ENCODE measurements at places on chromosomes 3 and 15.
A peak's percentile ranks its signal among the peaks of the same experiment; 100 is the strongest.

- DNase-seq, result no peak
Measured at GRCh38 chr15:25691544-25692430, 171.3 kb downstream of the ATP10A start.

- peak; percentile 17 for DNase-seq
Measured at GRCh38 chr15:26628879-26629529, 143.9 kb downstream of the GABRB3 start.

DNA sequence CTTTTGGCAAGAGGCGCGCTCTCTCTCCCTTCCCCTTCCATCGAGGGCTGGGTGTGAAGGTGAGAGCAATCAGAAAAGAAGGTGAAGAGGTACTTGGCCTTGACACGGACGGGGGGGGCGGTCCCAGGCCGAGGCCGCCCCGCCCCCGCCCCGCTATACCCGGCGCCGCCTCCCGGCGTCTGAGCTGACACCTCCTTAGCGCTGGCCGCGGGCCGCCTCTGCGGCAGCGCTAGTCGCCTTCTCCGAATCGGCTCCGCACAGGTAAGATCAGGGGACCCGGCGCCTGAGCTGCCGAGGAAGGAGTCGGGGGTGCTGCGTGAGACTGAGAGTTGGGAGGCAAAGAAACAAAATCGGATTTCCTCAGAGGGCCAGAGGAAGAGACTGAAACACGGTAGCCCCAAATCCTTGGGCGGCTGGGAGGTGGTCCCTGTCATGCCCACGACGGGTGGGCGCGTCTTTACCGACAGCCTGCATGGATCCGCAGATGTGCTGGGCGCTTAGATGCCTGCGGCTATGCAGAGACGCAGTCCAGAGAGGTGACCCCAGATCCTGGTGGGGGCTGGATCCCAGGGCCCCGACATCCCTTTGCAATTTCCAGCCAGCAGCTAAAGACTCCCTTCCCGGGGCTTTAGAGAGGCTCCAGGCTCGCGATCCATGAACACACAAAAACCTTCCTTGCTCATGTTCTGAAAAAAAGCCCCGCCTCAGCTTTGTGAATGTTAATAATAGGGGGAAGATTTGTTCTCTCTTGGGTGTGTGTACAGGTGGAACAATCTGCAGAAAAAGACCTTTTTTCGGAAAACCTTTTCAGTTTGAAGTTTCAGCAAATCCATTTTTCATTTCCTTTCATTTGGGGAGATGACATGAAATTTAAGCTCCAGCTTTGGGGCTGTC is at the start of gene ENTPD3:
ENTPD3 (plus strand) TSS at position 184 of the 894 bp plus-strand sequence. CDS start 874 bp downstream, outside the sequence.
- DNase-seq, result peak; percentile 23

- DNase-seq, result no peak
Measured at GRCh38 chr15:41577863-41578735, 19.1 kb downstream of the TYRO3 start.

- peak; percentile 66 for DNase-seq
Measured at GRCh38 chr15:68256675-68257450, 20.7 kb upstream of the FEM1B start.

GRCh38 chr15:77282333-77282732 is 137.6 kb downstream of the PEAK1 start:
- no peak for DNase-seq

- DNase-seq, result no peak
Measured at GRCh38 chr3:113186566-113186965, 24.8 kb upstream of the BOC start.

DNA sequence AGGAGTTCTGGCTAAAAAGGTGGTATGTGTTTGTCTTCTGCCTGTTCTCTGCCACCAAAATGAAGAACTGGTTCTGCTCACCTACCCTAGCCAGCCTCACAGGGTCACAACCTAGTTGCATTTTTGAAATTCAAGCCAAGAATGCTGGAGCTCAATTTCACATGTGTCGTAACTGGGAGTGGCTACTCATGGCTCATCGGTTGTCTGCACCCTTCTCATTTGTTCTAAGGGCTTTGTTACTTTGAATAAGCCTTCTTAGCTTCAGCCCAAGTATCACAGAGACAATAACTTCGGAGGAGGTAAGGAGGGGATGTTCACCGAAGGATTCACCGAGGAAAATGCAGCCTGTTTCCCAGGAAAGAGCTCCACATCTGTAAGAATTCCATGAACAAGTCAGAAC is 134.3 kb upstream of the RARB start:
- no peak for DNase-seq

- no peak for DNase-seq
Measured at GRCh38 chr3:2873986-2874385, 236.2 kb downstream of the IL5RA start.

DNA sequence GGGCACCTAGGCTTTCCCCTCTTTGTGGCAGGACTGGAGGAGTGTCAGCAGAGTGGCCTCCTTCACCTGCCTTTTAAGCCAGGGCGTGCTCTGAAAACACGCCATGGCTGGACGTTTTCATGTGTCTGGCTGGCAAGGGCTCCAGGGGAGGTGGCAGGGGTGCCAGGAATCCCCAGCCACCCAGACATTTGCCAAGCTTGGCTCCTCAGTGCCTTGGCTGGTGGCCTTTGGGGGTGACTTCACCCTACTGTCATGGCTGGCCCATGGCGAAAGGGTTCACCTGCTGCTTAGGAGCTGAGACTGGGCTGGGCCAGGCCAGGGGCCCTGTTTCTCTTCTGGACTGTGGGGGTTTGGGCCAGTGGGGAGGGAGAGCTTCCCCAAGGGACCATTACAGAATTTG is 17.6 kb downstream of the KLF13 start:
- DNase-seq, result no peak

DNA sequence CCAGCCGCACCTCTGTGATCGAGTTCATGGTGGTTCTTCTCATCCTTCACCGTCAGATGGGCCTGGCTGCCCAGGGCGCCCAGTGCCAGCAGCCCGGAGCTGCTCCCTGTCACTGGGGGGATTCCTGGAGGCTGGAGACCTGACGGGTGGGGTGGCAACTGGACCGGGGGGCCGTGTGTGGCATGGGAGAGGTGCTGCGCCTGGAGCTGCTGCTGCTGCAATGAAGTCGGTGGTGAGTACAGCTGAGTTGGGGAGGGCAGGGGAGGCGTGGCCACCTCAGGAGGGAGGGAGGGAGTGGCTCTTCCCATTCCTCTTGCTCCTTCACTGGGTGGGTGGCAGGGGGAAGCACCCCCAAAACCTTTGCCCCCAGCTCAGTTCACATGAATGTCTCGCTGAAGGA is 31.7 kb downstream of the TLE3 start:
- DNase-seq, result no peak

DNA sequence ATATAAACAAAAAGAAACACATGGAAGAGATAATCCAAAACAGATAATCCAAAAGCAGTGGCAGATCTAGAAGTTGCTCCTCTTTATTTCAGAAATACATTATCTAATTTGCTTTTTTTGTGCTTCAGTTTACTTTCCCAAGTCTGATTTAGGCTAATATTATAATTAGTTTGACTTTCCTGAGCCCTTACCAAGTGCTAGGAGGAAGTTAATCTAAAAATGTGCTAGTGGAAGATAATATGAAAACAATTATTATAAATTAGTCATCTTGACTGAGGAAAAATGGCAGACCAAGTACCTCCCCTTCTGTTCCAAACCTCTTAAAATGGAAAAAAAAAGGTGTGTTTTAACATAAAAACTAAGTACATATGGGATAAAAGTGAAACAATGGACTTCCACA is 17.5 kb downstream of the SLC9A9 start:
- DNase-seq, result no peak

DNA sequence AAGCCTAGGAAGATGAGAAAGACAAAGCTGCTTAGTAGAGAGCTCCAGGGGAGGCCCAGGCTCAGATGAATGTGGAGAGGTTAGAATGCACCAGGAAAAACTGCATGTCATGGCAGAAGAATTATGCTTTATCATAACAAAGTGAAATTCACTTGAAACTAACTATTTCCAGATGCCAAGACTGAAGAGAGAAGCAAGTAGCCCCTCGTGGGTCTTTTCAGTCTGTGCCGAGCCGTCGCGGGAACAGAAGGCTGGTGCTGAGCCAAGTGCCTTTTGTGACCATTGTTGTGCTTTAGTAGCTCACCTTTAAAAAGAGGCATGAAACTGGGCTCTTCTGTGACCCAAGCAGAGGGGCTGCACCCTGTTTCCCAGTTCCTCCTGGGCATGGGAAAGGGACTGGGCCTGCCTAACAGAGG is 73.2 kb downstream of the CHDH start:
- no peak for DNase-seq

DNA sequence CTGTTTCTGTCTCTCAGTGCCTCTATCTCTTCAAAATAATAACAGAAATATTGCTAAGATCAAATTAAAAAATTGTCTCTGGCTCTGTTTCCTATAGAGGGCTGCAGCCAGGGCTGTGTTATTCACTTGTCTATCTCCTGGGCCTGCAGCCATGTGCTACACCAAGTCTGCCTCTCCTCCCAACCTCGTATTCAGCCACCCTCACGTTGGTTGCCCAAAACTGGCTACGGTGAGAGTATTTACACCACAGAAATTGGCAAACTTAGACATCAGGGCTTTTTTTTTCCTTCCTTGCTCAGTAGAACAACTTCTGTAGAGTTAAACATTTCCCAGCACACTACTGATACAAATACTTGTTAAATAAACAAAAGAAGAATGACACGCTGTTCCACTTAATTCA is 320.9 kb upstream of the ICE2 start:
- DNase-seq, result no peak

DNA sequence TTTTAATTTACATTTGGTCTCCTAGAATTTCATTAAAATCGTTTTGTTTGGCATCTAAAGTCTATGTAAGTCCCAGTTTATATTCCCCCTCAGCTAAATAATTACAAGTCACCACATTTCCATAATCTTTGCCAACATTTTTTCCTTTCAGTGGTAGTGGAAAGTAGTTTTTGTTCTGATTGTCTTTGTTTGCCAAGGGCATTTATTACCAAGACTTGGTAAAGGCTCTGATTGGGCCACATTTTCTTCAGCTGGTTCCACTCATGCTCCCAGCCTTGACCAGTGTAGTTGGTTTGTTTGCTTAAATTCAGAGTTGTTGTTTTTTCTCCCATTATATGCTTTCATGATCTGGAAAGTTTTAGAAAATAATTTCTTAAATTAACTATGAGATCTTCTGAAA is 153.4 kb upstream of the MME start:
- no peak for DNase-seq

All from CD4-positive, alpha-beta T cell treated with Interleukin-10 for 1 hour (primary cell).